ENCODE measurements at places on chromosomes 6 and 20.

DNA sequence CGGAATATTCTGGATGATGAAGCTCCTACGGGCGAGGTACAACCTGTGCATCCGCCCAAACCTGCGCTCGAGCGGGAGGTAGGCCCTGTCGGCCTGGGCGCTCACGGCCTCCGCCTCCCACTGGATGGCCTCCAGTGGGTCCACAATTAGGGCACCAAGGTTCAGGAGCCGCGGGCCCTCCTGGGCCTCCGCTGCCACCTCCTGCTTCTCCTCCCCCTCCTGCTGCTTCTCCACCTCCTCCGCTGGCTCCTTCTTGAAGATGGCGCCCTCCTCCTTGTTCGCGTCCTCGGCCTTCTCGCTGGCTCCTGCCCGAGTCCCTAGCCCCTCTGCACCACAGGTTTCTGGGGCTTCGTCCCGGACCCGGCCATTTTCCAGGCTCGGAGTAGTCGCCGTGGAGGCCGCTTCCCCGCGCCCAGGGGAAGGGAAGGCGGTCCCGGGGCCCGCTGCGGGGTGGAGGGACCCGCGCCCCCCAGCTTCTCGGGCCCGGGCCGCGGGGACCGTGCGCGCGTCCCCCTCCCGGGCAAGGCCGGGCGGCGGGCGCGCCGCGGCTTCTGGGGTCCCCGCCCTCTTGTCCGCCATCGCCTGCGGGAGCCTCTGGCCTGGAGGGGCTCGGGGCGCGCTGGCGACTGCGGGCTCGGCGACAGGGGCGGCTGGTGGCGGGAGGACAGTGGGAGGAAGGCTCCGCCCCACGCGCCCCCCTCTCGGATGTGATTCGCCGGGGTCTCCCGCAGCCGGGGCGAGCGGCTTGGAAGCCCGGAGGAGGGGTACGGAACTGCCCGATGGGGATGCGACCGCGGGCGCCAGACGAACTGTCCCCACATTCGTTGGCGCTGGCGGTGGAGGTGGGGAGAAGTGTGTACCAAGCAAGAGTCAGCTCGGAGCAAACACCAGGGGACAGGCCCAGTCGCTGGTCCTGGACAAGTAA is 17.6 kb downstream of the PLAGL2 start:
- DNase-seq, result no peak

GRCh38 chr20:61882716-61883615 is 182.7 kb downstream of the TAF4 start:
- DNase-seq, result no peak

DNA sequence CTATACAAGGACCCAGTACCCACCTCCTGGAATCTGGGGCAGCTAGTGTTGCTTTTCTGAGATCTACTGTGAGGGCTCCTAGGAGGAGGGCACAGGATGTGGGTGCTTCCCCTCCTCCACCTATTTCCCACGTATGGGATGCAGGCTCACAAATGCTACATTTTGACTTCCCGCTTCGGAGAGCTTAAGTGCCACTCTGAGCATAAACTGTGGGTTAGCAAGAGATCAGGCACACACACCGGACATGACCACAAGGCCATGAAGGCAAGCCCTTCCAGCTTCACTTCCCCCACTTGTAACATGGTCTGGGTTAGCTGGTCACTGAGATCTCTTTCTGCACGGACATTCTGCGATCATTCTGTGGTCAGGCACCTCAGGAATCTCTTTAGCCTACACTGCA is 15.7 kb upstream of the TGM3 start:
- no peak for DNase-seq

DNA sequence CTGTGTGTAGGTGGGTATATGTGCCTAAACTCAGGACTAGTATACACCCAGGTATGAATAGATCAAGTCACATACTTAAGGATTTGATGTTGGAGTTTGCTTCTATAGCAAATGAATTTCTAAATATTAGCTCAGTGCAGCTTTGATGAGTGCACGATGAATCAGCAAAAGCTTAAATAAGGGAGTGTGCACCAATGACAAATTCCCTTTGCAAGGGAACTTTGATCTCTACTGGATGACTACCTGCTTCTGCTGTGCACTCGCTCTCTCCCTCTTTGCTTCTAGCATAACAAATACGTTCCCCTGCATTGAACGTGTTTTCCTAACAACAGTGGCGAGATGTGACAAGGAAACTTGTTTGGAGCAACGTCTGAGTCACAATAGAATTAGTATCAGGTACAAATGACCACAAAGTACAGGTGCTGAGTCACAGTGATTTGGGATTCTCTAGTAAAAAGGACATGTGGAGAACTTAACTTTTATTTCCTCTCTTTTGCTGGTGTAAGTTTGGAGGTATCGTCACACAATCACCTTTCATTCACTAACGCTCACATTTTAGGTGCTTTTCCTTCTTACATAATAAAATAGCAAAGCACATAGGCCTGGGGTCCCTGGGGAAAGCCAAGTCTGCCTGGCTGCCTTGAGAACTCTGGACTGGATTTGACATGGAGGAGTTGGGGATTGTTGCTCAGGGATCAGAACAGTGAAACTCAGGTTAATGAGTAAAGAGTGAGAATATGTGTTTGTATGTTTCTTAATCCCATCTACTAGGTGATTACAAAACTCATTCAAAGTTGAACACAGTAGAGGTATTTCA is 49.7 kb downstream of the KLHL31 start:
- DNase-seq, result peak; percentile 92
